ENCODE measurements at places on chromosomes 5 and 9. TPM values are rescaled to one million over a fixed set of nuclear protein-coding genes. Genes with fewer than 3 reads are reported as not detected.
A peak's percentile ranks its signal among the peaks of the same experiment; 100 is the strongest.

DNA sequence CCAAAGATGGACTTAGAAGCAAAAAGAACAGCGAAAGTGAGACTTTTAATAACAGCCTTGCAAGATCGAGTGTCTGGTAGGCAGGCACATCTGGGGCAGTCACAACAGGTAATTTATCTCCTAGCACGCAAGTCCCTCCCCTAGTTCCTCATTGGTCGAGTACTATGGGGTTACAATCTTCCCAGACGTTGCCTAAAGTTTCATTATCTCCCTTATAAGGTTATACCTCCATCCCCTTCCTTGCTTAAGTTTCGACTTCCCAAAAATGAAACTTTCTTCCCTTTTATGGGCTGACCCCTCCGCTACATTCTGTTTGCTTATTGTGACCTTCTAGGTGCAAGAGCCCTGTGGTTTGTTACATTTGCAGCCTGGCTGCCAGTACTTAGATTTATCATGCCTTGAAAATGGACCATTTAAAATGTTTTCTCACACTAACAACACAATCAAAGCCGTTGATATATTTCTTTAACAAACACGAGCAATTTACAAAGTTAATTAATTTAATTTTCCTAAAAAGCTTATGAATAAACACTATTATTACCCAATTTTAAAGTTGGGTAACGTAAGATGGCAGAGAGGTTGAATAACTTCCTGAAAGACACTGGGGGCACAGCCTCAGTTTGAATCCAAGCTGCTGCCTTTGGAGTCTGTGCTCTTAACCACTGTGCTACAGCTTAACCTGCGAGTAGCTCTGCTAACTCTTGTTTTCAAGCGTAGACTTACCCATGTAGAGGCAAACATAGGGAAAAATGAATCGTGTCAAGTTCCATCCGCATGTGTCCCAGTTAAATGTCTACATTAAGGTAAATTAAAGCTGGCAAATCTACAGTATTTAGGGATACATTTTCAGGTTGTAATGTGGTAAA, 91.7 kb downstream of the EDIL3 start:
- H3K36me3 ChIP-seq: peaks cover 6% of the 10 kb centered on the region
- peak overlapping the region; percentile 66 for H3K27ac ChIP-seq
- DNase-seq: no peak
- no peak overlapping the region for H3K4me3 ChIP-seq

DNA sequence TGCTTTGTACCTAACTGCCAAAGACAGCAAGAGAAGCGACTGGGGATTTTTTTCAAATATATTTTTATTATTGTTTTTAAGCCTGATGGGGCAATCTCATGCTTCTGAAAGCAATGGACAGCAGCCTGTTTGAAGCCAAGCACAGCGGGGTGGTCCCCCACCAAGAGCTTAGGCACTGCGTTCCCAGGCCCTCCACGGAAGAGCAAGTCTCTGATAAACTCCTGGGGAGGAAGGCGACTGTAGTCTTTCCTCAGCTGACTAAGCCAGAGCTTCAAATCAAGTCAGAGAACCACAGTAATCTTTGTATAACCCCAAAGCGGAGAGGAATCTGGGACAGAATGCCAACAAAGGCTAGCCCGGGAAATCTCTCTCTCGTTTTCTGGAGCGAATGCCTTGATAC, 54.4 kb downstream of the ARSB start:
- H3K36me3 ChIP-seq: no peaks in the 10 kb centered on the region
- no peaks in the 10 kb centered on the region for H3K27me3 ChIP-seq
- H3K4me1 ChIP-seq: peaks cover 30% of the 10 kb centered on the region
- no peak overlapping the region for H3K4me3 ChIP-seq
- no peak overlapping the region for H3K27ac ChIP-seq

- no peaks in the 10 kb centered on the region for H3K27me3 ChIP-seq
- no peak for DNase-seq
- H3K4me1 ChIP-seq: peaks cover 22% of the 10 kb centered on the region
- no peak overlapping the region for H3K4me3 ChIP-seq
- H3K27ac ChIP-seq: no peak overlapping the region
Measured at GRCh38 chr9:72312386-72312987, 52.5 kb downstream of the ZFAND5 start.

FGF1 gene
- not detected for total RNA-seq

FAM200C gene
- 5.4 TPM for total RNA-seq

ARHGEF39 gene
- total RNA-seq: 26.6 TPM

GRCh38 chr5:157948738-157949410, 89.9 kb upstream of the CLINT1 start:
- H3K36me3 ChIP-seq: no peaks in the 10 kb centered on the region
- peak overlapping the region; percentile 91 for H3K27ac ChIP-seq
- H3K4me1 ChIP-seq: peaks cover 49% of the 10 kb centered on the region
- DNase-seq: peak; percentile 94

GRCh38 chr9:101586651-101587050, 8.1 kb downstream of the PPP3R2 start:
- no peak for DNase-seq
- H3K4me3 ChIP-seq: no peak overlapping the region
- H3K4me1 ChIP-seq: peaks cover 27% of the 10 kb centered on the region
- no peaks in the 10 kb centered on the region for H3K27me3 ChIP-seq
- no peaks in the 10 kb centered on the region for H3K36me3 ChIP-seq

- DNase-seq: no peak
- no peak overlapping the region for H3K4me3 ChIP-seq
- H3K27me3 ChIP-seq: no peaks in the 10 kb centered on the region
- H3K4me1 ChIP-seq: peaks cover 26% of the 10 kb centered on the region
- no peaks in the 10 kb centered on the region for H3K36me3 ChIP-seq
Measured at GRCh38 chr5:39399135-39400036, 25.4 kb downstream of the DAB2 start.

DNA sequence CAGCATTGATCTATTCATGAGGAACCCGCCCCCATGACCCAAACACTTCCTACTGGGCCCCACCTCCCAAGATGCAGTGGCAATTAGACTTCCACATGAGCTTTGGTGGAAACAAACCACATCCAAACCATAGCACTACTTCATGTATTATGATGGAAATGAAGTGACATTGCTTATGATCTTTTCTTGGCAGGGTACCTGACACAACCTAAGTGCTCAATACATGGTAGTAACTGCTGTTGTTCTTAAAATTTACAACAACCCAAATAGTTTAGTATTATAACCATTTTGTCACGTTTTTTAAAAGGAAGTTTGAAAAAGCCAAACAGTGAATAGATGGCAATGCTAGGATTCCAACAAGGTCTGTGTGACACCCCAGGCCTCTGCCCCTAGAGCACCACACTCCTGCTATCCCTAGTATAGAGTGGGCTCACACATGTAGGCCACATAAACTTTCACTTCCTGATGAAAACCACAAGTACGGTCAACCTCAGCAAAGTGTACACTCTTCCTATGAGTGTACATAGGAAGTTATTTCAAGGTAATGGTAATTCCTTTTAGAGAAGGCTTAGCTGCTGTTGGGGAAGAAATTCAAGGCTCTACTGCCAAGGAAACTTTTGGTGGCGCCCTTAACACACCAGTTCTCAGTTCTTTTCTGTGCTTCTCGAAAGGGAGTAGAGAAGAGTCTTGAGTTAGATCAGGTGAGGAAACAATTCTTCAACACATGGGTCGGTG, 97.6 kb downstream of the ARSB start:
- no peak for DNase-seq
- peaks cover 5% of the 10 kb centered on the region for H3K4me1 ChIP-seq
- no peaks in the 10 kb centered on the region for H3K27me3 ChIP-seq
- no peaks in the 10 kb centered on the region for H3K36me3 ChIP-seq

- H3K4me3 ChIP-seq: no peak overlapping the region
- H3K36me3 ChIP-seq: no peaks in the 10 kb centered on the region
- no peaks in the 10 kb centered on the region for H3K27me3 ChIP-seq
- no peak overlapping the region for H3K27ac ChIP-seq
- H3K4me1 ChIP-seq: peaks cover 3% of the 10 kb centered on the region
Measured at GRCh38 chr5:21237461-21237860, 1249.5 kb upstream of the CDH18 start.

DNA sequence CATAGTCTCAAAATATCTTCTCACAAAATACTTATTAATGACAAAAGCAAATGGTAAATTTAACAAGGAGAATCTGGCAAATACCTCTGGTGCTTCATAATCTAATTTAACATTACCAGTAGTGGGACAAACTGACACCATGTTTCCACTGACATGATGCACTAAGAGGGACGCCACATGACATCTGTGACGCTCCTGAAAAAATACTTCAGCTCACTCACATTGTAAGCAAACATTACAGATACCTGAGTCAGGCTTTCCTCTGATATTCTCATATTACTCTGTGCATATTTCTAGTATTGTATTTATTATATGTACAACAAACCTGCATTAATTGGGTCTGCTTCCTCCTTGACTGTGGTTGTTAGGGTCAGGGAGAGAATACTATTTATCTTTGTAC, 56.7 kb upstream of the OSMR start:
- peaks cover 13% of the 10 kb centered on the region for H3K36me3 ChIP-seq
- H3K27ac ChIP-seq: no peak overlapping the region
- H3K4me3 ChIP-seq: no peak overlapping the region
- 0 out of 2 replicates have a peak, but pooled peaks cover 4% of the 10 kb centered on the region for H3K27me3 ChIP-seq
- no peak for DNase-seq

GRCh38 chr9:2127486-2127885, 112.3 kb downstream of the SMARCA2 start:
- no peaks in the 10 kb centered on the region for H3K36me3 ChIP-seq
- no peak overlapping the region for H3K27ac ChIP-seq
- no peak overlapping the region for H3K4me3 ChIP-seq
- no peak for DNase-seq
- 0 out of 2 replicates have a peak, but pooled peaks cover 4% of the 10 kb centered on the region for H3K4me1 ChIP-seq
- no peaks in the 10 kb centered on the region for H3K27me3 ChIP-seq

NTNG2 gene
- total RNA-seq: 3.1 TPM

LCN1 gene
- not detected for total RNA-seq

GRCh38 chr9:92798358-92798757, 33.7 kb upstream of the BICD2 start:
- DNase-seq: no peak
- peaks cover 15% of the 10 kb centered on the region for H3K4me1 ChIP-seq
- peaks cover 2% of the 10 kb centered on the region for H3K36me3 ChIP-seq
- no peak overlapping the region for H3K27ac ChIP-seq

DNA sequence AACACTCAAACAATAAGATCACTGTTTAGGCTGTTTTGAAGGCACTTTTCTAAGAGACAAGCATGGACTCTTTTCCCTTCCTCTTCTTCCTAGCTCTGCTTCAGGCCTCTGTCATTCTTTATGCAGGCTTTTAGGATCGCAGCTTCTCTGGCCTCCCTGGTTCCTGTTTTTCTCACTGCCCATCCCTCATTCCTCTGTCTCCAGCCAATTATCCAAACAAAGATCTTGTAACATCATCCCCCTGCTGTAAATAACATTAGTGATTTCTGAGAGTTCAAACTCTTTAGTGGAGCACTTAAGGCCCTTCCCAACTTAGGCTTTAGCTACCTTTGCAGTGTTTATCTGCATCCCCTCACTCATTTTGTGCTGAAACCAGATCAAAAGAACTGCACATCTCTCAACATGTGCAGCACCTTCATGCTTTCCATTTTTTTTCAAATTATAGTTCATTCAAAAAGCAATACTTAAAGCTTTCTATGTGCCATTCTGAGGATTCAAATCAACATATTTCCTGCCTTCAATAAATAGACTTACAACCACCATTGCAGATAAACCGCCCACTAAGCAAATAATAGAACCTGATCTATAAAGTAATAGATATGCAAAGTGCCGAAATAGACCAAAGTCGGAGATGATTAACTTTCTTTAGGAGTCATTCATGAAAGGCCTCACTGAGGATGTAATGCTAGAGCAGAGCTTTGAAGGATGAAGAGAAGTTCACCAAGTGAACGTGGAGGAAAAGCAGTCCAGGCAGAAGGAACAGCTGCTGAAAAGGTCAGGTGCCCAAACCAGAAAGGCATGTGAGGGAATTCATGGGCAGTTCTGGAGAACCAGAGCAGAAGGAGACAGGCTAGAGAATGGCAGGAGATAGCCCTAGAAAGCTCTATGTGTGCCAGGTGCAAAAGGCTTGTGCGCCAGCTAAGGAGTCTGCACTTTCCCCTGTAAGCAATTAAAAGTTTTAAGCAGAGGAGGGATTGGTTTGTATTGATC, 95.8 kb upstream of the ZNF366 start:
- H3K36me3 ChIP-seq: peaks cover 8% of the 10 kb centered on the region
- no peaks in the 10 kb centered on the region for H3K4me1 ChIP-seq
- no peak for DNase-seq
- no peak overlapping the region for H3K27ac ChIP-seq
- no peaks in the 10 kb centered on the region for H3K27me3 ChIP-seq

CDKN2B-AS1 gene
- 0.21 TPM for total RNA-seq

DNA sequence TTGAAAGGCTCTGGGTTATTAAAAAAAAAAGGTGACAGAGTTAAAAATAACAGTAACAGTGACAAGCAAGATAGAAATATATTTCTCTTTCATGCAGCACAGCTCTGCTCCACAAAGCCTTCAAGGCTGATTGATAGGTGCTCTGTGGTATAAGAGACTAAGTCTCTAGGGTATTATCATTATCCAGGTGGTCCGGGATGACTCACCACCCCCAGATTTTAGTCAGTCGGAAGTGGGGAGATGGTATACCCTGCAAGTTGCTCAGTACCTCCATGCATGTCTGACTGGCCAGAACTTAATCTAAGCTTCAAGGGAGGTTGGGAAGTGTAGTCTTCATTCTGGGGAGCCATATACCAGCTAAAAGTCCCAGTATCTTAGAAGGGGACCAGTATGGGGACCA, 76.1 kb downstream of the SLC1A3 start:
- H3K27me3 ChIP-seq: no peaks in the 10 kb centered on the region
- H3K4me3 ChIP-seq: no peak overlapping the region
- H3K4me1 ChIP-seq: no peaks in the 10 kb centered on the region
- DNase-seq: no peak
- no peak overlapping the region for H3K27ac ChIP-seq

GRCh38 chr5:105350486-105351140, 1788.0 kb upstream of the NUDT12 start:
- H3K4me3 ChIP-seq: no peak overlapping the region
- DNase-seq: no peak
- no peak overlapping the region for H3K27ac ChIP-seq

DNA sequence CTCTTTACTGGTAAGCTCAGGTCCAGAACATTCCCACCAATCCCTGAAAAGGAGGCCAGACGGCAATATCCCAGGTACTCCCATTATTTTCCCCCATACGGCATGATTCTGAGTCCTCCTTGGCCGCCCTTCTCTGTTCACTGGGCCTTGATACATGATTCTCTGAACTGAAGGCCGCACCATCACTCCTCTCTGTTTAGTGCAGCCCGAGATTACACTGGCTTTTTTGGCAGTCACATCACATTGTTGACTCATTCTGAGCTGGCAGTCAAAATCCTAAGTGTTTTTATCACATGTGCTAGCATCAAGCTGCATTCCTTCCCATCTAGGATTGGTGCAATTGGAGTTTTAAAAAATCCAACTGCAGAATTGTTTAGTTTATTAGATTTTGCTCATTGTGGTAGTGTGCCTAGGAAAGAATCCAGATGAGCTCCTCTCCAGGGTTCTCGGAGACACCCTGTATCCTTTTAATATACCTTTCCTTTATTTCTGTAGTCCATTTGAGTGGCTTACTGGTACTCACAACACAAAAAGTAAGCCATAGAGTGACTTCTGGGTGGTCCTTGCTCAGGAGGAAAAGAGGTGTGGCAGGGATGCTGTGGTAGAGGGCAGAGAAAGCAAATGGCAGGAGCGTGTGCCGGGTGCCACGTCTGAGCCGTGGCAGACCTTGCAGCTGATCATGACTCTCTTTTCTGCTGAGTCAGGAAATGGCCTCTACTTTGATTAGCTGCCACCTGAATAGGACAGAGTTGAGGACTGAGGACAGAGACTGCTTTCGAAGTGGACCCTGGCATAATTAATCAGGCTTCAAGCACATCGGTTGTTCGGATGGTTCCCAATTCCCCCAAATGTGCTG, 121.1 kb upstream of the IL12B start:
- H3K4me3 ChIP-seq: no peak overlapping the region
- no peaks in the 10 kb centered on the region for H3K36me3 ChIP-seq
- no peaks in the 10 kb centered on the region for H3K27me3 ChIP-seq
- H3K4me1 ChIP-seq: no peaks in the 10 kb centered on the region
- no peak for DNase-seq

LCN12 gene
- total RNA-seq: 4.7 TPM

ROR2 gene
- 19.8 TPM for total RNA-seq

SLC45A2 gene
- not detected for total RNA-seq

TMC1 gene
- total RNA-seq: 0.31 TPM

HSPB3 gene
- not detected for total RNA-seq
